ENCODE measurements at places on chromosomes 11 and 22.

- no peak for DNase-seq
These were observed 40.1 kb upstream of the SCN3B start for GRCh38 chr11:123694551-123694950.

DNA sequence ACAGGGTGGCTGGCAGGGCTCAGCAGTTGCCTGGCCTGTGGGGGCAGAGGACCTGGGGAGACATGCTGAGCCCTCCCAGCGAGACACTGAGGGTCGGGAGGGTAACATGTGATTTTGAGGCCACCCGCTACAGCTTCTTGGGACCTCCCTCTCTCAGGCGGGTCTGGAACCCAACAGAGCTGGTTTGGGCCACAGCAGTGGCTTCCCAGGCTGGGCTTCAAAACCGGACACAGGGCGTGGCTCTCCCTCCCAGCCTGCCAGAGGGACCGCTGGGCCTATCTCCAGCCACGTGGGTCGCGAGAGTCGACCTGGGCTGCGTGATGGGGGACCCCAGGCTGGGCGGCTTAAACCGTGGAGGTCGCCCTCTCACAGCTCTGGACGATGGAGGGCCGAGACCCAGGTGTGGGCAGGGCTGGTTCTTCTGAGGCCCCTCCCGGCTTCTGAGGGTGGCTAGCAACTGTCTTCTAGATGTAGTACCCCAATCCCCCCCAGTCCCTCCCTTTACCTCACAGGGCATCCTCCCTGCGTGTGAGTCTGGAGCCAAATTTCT is 91.7 kb downstream of the KCNQ1 start:
- DNase-seq = no peak

DNA sequence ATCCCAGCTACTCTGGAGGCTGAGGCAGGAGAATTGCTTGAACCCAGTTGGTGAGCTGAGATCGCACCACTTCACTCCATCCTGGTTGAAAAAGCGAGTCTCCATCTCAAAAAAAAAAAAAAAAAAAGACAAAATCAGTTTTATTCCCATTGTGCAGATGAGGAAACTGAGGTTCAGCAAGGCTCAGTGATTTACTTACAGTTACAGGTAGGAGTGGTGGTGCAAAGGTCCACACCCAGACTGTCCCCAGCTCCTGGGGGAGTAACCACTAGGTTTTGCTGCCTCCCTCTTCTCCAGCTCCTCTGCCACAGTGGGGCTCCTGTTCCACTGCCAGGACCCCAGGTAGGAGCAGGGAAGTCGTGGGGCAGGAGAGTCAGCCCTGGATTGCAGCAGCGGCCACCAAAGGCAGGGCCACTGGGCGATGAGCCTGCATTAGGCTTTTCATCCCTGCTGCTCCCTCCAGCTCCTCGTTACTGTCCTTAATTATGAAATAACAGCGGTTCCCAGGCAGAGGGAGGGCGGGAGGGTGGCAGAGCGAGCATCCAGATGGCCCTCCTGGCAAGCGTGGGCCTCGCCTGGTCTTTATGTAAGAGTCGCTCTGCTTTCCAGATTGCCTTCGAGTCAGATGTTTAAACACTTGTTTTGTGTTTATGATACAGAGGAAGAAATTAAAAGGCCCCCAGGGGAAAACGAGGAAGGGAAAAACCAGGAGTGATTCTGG is 15.5 kb upstream of the RASD2 start:
- no peak for DNase-seq

GRCh38 chr22:29030016-29030617 is 31.5 kb downstream of the C22orf31 start:
- no peak for DNase-seq

DNA sequence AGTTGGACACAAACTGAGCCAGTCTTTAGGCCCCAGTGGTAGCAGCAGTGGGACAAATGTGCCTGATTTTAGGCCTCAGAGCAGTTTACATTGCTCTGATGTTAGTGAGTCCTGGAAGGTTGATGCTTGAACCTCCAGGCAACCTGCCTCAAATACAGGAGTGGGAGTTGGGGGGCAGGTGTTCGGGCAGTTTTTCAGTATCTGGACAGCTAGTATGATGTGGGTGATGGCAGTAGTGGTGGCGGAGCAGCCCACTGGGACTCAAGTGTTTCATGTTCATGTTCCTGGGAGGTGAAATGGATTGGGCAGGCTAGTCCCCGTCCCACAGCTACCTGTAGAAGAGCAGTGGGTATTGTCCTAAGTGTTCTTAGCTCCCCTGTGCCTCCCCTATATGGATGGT is 857.8 kb downstream of the JRKL start:
- no peak for DNase-seq

DNA sequence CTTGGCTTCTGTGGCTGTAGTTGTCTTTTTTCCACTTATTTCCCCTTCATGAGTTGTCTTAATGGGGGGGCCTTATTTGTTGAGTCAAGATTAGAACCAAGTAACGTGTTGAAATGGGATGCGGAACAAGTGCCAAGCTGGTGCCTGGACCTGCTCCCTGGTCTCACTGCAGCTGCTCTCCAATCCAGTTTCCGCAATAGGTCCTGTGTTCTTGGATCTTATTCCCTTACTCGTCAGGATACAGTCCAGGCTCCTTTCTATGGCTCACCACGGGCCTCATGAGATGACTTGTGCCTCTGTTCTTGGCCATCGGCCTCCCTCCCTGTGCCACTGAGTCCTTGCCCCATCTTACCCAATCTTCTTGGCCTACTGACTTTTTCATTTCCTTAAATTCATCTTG is 159.6 kb upstream of the CADM1 start:
- DNase-seq = no peak

DNA sequence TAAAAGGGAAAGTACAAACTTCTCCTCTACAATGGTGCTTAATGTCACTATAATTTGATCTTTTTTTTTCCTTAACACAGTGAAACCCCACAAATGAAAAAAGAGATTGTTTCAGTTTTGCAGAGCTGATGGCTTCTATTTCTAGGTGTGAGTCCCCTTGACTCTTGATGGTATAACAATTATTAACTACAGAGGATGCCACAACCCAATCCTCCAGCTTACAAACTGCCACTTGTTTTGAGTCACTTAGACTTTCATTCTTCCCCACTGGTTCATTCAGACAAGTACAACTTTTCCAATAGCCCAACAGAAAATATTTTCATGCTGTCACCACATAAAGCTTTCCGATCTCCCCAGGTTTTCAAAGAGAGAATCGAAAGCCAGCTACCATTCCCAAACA is 812.2 kb downstream of the LRRC4C start:
- DNase-seq = no peak

GRCh38 chr22:20268279-20269012 is at the start of gene RTN4R:
Gene RTN4R (minus strand): TSS chr22:20268318. CDS start chr22:20268092, 226 bp downstream.
- peak; percentile 42 for DNase-seq

- DNase-seq = no peak
These were observed 46.5 kb downstream of the PDE2A start for GRCh38 chr11:72627594-72628281.

DNA sequence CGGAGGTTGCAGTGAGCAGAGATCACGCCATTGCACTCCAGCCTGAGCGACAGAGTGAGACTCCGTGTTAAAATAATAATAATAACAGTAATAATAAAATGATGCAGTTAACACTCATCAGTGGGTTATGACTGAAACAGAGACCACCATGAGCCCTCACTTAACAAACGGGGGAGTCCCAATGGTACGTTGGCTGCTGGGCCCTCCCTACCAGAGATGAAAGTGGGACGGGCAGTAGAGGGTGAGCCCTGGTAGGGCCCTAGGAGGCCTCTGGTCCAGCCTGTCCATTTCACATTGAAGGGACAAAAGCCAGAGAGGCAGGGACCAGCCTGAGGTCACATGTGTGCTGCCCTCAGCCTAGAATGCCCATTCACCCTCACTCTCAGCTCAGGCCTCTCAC is 13.7 kb upstream of the KIAA0930 start:
- no peak for DNase-seq

DNA sequence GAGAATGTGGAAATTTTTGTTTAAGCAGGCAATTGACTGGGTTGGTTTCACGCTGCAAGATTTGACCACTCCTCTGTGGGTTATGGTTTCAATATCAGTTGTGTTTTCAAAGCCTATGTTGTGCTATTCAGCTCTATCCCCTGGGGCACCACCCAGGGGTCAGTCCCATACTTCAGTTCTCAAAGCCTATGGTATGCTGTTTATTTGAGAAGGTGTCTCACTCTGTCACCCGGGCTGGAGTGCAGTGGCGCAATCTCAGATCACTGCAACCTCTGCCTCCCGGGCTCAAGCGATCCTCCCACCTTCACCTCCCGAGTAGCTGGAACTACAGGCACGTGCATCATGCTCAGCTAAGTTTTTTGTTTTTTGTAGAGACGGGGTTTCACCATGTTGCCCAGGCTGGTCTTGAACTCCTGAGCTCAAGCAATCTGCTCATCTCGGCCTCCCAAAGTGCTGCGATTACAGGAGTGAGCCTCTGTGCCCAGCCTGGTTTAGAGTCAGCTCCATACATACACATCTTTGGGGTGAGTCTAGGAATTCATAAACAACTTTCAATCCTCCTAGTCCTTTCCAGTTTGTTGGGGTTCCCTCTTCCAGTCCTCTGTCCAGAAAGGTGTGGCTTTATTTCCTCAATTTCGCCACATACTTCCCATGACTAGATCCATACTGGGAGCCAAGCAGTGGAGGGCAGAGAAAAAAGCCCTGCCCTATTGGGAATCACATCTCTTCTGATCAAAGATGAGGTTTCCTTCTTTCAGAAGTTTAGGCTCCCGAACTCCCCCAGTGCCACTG is 35.0 kb upstream of the MAPK1 start:
- DNase-seq = no peak

DNA sequence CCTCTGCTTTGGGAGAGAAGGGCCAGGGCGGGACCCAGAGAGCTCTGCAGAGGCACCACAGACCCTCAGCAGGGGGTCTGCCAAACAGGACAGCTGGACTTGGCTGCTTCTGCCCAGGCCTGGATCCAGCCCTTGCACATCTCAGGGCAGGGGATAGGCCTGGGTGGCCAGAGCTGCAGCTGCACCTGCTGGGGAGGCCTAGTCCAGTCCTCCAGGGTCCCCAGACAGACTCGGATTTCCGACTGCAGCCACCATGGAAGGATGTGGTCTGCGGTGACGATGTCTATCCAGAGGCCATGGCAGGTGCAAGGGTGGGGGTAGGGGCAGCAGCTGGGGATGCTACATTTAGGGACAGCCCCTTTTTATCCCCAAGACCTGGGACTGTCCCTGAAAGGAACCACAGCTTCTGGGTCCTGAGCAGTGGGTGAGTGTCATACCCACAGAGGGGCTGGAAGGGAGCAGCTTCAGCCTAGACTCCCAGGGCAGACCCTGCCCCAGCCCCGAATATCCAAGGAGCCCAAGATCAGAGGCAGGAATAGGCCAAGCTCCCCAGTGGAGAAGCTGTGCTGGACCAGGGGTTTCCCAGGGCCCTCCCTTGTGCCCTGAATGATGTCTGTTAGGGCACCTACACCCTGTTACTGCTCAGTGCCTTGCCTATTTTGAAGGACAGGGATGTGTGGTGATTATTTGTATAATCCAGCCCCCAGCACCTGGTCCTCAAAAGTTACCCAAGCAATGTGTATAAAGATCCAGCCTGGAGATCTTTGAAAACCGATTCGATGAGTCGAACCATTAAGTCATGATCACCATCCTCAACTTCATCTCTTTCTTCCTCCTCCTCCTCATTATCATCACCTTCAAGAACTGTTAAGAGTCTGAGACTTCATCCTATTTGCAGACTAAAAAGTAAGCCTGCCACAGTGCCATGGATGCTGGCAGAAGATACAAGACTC is 2.5 kb upstream of the IGLL5 start:
- DNase-seq = no peak

- DNase-seq = no peak
These were observed 169.8 kb downstream of the GUCY1A2 start for GRCh38 chr11:106848526-106848925.

DNA sequence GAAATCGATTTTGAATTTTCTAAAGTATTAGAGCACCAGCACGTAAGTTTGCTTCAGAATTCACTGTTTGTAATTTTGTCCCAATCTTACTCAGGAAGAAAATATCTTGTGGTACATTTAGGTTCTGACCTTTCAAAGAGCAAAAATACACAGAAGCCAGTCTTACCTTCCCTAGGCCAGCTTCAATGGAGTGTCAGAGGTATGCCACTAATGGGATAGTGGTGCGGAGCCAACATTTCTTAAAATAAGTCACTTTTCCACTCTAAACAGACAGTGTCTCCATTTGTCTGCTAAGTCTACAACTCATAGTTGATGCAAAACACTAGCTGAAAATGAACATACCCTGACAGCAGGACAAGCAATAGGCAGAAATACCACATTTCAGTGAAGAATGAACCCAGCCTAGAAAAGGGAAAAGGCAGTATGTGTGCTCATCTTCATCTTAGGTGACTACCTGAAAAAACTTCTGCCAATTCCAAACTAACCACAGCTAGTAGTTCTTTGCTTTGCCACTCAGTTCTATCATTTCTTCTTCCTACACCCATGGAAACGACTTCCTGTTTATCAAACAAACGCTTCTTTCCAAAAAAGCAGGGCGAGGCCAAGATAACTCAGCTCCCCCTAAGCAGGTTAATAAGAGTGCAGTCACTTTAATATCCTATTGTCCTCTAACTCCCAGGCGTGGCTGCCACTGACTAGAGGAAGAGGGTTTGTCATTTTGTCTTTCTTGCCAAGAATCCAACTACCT is 94.0 kb upstream of the APOA1 start:
- DNase-seq = peak; percentile 18

DNA sequence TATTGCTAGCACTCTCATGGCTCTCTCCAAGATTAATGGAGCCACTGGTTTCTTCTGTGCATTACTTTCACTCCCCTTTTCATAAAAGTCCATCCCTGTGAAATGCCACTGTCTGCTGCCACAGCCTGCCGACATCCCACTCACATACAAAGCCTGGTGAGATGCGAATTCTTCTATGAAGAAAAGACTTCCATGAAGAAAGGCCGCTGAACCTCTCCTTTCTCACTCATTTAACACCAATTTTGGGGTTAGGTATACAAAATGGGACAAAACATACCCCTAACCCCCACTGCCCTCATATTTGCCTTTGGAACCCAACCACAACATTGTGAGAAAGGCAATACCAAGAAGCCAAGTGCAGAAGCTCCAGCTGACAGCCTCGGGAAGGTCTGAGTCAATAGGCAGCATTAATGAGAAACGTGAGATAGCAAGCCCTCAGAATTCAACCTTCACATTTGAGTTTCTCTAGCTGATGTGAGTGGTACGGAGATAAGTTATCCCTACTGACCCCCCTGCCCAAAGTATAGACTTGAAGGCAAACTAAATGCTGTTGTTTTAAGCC is 156.4 kb downstream of the ATG16L2 start:
- no peak for DNase-seq

DNA sequence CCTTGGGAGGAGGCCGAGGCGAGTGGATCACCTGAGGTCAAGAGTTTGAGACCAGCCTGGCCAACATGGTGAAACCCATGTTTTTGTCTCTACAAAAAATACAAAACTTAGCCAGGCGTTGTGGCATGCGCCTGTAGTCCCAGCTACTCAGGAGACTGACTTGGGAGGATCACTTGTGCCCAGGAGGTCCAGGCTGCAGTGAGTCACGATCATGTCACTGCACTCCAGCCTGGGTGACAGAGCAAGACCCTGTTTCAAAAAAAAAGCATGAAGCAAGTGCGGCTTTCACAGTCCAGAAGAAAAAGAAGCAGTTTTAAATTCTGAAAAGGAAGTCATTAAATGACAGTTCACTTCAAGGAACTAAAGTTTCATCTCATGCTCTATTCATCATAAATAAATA is 7.1 kb upstream of the LTO1 start:
- DNase-seq = no peak

GRCh38 chr22:21446128-21446826 is 20.9 kb upstream of the TMEM191C start:
- DNase-seq = no peak
